ENCODE measurements at places on chromosomes 6 and 20. TPM values are rescaled to one million over a fixed set of nuclear protein-coding genes. Genes with fewer than 3 reads are reported as not detected.

PRSS16 gene
- total RNA-seq: not detected

LY6G6D gene
- total RNA-seq: not detected

ENPP4 gene
- 16.4 TPM for total RNA-seq

GPLD1 gene
- total RNA-seq: 5.1 TPM

BCLAF1 gene
- total RNA-seq: 78.0 TPM

IL17A gene
- total RNA-seq: not detected

FLRT3 gene
- total RNA-seq: 6.4 TPM

DNA sequence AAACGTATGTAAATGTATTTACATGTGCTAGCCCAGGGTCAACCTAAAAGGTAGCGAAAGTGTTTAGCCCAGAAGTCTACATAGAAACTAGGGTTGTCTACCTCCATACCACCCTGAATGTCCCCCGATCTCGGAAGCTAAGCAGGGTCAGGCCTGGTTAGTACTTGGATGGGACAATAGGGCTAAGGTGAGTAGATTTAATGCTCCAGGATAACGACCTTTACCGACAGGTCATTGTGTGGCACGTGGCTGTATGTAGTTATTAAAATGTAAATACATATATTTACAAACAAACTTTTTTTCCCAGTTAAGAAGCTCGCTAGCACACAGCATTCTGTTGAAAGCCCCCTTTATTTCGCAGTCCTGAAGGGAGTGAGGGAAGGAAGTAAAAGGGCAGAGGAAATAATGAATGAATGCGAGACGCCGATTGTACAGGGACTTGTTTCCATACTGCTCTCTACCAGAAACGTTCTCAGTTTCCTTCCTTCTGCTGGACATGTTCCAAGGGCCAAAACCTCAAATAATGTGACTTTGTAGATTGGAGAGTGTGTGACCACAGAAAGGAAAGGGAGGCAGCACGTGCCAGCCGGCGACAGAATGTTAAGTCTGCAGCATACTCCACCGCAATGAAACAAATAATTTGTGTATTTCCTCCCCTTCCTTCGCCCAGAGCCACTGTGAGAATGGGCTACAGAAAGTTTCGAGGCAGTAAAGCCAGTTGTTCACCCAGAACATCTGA, 612 bp downstream of the ADAT2 start:
- DNase-seq: no peak

GRCh38 chr20:36736451-36737182, 9.3 kb downstream of the NDRG3 start:
- DNase-seq: no peak

DNA sequence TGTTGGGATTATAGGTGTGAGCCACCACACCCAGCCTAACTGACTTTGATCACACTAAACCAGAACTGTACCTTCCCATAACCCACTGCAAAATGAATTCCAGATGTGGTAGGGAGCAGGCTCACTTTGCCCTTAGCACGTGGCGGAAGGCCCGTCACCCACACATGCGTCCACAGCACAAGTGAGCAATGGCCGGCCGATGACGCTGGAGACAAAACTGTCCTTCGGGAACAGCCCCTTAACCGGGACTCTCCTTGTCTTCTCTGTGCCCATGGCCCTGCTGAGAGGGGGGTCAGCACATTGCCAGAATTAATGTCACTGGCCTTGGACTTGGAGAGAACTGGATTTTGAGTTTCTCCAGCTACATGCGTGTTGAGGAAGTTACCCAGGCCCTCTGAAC, 107.2 kb downstream of the TOX2 start:
- no peak for DNase-seq

DNA sequence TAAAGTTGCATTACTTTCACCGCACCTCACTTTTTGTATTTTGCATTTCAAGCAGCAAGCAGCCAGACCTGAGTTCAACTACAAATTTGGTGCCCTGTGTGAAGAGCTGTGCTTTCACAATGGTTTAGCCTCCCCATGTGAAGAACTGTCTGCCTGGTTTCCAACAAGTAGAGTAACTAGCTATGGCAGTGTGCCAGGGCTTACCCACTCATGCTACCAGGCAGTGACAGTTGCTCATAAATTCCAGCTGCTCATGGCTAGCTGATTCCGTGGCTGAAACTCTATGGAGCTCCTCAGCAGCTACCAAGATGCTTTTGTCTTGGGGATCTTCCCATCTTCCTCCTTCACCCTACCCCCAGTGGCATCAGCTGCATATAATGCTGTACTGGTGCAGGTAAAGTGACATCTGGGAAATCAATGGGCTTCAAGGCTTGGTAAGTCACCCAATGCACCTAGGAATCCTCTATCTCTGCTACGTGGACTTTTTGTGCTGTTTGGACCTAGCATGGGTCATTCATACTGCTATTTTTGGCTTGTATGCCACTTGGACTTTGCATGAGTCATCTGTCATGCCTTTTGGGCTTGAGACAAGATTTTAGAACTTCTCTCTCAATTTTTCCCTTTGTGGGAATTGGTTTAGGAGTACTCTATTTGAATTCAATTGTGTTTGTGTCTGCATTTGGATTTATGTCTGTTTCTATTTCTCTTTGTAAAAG, 176.5 kb upstream of the GJE1 start:
- no peak for DNase-seq

- DNase-seq: no peak
These were observed 160.5 kb downstream of the TTLL2 start for GRCh38 chr6:167485186-167485978.

DNA sequence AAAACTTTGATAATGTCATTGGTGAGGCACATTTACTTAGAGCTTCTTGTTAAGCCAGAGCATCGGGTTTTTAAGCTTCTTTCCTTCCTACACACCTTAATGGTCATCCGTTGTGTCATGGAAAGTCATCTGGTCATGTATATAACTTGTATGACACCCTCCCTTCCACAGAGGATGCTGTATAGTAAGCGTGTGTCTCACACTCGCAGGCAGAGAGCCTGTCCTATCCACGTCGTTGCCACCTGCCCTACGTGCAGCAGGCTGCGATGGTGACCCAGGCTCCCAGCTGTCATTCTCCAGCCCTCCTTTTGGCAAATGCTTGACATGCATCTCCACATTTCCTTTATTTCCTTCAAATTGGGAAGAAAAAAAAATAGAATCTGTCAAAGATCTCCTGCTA, 85.6 kb downstream of the MYB start:
- no peak for DNase-seq

DNA sequence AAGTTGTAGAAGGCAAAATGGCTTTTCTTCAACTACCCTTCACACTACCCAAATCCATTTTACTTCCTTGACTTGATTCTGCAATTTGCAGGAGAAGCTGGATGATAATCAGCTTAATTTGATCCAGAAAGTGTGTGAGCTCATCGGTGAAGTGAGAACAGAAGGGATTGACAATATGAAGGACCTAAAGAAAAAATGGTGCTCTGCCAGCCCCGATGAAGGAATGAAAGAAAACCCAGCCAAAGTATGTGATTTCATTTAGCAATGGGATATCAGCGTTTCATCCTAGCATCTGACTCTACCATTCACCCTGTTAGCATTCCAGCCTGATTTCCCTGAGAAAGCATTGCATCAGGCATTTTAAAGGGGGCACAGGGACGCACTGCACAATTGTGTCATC, 41.5 kb downstream of the CD164 start:
- no peak for DNase-seq

Data from sigmoid colon (tissue), 7 donors.